ENCODE measurements at places on chromosomes 13 and 19.

DNA sequence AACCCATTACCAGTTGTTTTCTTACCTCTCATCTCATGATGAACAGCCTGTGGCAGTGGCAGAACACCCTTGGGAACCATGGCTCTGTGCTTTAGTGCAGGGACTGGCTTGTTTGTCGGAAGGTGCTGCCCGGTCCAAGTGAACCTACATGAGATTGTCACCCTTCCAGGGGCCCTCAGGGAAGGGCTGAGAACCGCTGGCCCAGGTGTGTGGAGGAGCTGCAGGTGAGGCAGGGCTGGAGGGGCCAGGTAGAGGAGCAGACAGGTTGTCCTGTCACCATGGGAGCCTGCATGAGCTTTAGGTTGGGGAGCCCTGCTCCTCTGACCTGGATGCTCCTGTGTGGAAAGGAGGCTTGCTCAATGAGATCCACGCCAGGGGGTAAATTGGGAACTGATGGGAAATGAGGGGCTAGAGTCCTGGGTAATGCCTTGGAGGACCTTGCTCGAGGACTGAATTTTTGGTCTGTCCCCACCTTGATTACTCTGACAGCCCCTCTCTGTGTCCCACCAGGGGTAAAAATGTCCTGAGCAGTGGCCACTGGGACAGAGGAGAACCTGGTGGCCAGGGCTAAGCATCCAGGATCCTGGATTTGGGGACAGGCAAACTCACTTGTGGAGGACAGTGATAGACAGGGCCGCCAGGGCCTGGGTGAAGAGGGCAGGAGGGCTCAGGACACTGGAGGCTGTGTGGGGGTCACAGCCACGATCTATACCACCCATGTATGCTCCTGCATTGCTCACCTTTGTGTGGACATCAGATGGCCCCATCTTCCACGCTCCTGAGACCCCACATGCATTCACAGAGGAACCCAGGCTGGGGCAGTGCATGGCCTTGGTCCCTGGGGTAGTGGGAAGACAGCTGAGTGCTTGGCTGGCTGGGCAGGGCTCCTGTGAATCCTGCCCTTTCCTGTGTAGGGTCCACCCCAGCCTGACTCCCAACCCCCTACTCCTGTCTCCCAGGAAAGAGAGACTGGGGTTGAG, 24.1 kb upstream of the CEACAM1 start:
- no peaks in the 10 kb centered on the region for H3K36me3 ChIP-seq
- DNase-seq: no peak
- H3K4me3 ChIP-seq: no peak overlapping the region
- H3K27me3 ChIP-seq: no peaks in the 10 kb centered on the region
- H3K4me1 ChIP-seq: no peaks in the 10 kb centered on the region

DNA sequence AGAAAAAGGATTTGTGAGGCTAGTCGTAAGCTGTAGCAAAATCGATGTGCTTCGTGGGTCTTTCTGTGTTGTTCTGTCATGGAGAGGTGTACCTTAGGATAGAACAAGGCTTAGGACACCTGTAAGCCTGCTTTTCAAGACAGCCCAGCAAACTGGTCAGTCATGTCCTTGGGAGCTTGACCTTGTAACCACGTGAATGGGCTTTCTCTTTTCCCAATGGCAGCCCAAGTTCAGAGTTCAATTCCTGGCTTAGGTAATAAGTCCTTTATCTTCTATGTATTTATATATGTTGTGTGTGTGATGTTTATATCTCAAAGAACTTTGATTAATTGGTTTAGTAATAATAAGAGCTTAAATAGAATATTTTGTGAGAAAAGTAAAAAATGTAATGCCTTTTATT, 112.9 kb downstream of the TNFRSF19 start:
- H3K27me3 ChIP-seq: no peaks in the 10 kb centered on the region
- DNase-seq: no peak
- H3K27ac ChIP-seq: no peak overlapping the region
- no peak overlapping the region for H3K4me3 ChIP-seq
- H3K4me1 ChIP-seq: no peaks in the 10 kb centered on the region

- no peaks in the 10 kb centered on the region for H3K36me3 ChIP-seq
- DNase-seq: no peak
- no peak overlapping the region for H3K4me3 ChIP-seq
- no peak overlapping the region for H3K27ac ChIP-seq
- no peaks in the 10 kb centered on the region for H3K27me3 ChIP-seq
Measured at GRCh38 chr13:21511849-21512248, 52.7 kb upstream of the ZDHHC20 start.

DNA sequence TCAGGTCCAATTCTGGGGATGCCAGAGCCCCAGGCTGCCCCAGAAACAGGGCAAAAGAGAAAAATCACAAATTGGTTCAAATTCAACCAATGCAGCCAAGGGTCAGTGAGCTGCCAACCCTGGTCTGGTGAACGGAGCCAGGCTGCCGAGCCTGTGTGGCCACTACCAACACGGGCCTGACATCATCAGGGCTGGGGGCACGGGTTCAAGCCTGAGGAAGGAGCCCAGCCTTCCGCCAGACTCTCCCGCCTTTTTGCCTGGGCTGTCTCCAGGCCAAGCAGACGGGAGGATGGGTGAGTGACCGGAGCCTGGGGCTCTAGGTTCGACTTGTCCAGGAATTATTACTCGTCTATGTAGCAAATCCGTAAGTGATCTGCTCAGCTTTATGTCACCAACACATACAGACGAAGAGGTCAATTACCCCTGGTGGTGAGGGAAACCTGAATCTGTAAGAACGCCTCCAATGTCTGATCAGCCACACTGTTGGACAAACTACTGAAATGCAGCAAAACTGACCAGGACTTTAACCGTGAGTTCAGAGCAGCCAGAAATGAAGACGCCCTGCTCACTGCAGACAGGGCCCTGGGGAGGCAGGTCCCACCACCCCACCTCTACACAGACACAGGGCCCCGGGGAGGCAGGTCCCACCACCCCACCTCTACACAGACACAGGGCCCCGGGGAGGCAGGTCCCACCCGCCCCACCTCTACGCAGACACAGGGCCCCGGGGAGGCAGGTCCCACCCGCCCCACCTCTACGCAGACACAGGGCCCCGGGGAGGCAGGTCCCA, 31.8 kb downstream of the RAB20 start:
- DNase-seq: no peak
- no peak overlapping the region for H3K4me3 ChIP-seq
- H3K36me3 ChIP-seq: no peaks in the 10 kb centered on the region

- DNase-seq: no peak
- H3K4me3 ChIP-seq: no peak overlapping the region
- H3K27me3 ChIP-seq: no peaks in the 10 kb centered on the region
- H3K4me1 ChIP-seq: no peaks in the 10 kb centered on the region
Measured at GRCh38 chr13:93967286-93967685, 512.2 kb downstream of the DCT start.

DNA sequence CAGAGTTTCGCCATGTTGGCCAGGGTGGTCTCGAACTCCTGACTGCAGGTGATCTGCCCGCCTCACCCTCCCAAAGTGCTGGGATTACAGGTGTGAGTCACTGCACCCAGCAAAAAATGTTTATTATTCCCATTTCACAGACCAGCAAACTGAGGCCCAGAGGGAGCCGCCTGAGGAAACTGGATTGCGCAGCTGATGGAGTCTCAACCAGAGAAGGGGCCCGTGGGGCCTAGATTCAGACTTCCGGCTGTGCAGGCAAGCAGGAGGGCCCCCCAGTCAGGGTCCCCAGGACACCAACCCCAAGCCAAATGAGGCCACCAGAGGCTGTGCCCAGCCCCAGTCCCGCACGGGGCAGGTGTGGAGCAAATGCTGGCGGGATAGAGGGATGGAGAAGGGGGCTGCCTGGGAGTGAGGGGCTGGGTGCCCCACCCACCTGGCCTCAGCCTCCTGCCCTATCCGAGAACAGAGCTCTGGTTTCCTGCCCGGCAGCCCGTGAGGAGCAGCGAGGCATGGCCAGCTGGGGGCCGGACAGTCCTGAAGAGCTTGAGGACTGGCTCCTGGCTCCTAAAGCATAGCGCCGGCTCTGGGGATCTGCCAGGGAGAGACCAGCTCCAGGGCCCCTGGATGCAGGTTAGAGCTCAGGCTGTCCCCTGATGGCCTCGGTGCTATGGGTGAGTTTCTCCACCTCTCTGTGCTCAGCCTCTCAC, 22.0 kb downstream of the MISP start:
- H3K4me3 ChIP-seq: no peak overlapping the region
- no peaks in the 10 kb centered on the region for H3K4me1 ChIP-seq
- DNase-seq: no peak
- H3K36me3 ChIP-seq: no peaks in the 10 kb centered on the region

DNA sequence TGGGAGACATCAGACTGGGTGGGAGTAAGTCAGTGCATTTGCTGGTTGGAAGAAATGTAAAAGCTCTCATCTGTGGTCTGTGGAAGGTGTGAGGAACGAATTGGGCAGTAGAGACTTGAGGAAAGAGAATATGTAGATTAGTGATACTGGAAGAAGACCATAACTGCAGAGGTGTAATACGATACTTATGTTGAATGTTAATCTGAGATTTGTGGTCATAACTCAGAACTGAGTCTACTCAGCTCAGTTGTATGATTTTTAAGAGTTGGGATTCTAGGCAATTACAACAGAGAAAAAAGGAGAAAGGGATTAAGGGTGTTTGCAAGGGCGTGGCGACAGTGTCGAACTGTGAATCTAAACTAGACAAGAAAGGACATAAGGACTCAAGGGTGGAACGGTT, 3.2 kb upstream of the IL17D start:
- peaks cover 9% of the 10 kb centered on the region for H3K4me1 ChIP-seq
- no peaks in the 10 kb centered on the region for H3K36me3 ChIP-seq
- no peaks in the 10 kb centered on the region for H3K27me3 ChIP-seq

- H3K36me3 ChIP-seq: no peaks in the 10 kb centered on the region
- H3K27ac ChIP-seq: no peak overlapping the region
- no peak overlapping the region for H3K4me3 ChIP-seq
- no peaks in the 10 kb centered on the region for H3K4me1 ChIP-seq
- no peaks in the 10 kb centered on the region for H3K27me3 ChIP-seq
- DNase-seq: no peak
Measured at GRCh38 chr13:74732736-74733385, 598.7 kb upstream of the KLF12 start.

GRCh38 chr13:32811297-32811800, 204.9 kb upstream of the KL start:
- no peaks in the 10 kb centered on the region for H3K4me1 ChIP-seq
- no peaks in the 10 kb centered on the region for H3K36me3 ChIP-seq
- no peaks in the 10 kb centered on the region for H3K27me3 ChIP-seq
- H3K27ac ChIP-seq: no peak overlapping the region
- no peak for DNase-seq
- H3K4me3 ChIP-seq: no peak overlapping the region

- no peak for DNase-seq
- no peaks in the 10 kb centered on the region for H3K4me1 ChIP-seq
- H3K4me3 ChIP-seq: no peak overlapping the region
- H3K36me3 ChIP-seq: no peaks in the 10 kb centered on the region
Measured at GRCh38 chr13:79995334-79995733, 345.6 kb downstream of the SPRY2 start.

DNA sequence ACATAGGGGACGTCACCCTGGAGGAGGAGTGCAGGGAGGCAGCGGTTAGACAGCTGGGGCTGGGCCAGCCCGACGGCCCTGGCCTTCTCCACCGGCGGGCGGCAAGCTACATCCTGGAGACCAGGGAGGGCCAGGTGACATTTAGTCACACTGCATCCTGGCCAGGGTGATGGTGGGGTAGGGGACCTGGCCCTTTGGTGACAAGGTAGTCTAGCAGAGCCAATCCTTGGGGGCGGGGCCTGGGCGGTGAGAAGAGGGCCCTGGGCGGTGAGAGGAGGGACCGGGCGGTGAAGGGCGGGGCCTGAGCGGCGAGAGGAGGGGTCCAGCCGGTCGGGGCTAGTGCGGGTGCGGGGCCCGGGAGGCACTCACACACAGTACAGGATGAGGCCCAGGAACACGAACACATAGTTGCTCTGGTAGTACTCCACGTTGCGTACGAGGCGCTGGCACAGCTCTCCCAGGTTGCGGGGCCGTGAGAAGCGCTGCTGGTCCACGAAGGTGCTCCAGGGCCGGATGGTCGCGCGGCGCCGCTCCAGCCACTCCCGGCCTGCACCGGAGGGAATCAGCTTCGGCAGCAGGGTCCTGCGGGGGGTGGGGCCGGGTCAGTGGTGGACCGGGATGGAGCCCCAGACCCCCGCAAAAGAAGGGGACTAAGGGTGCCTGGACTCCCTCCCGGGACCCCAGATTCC, 610 bp downstream of the RABAC1 start:
- no peaks in the 10 kb centered on the region for H3K27me3 ChIP-seq
- DNase-seq: peak; percentile 88
- peak overlapping the region; percentile 79 for H3K4me3 ChIP-seq
- peaks cover 4% of the 10 kb centered on the region for H3K4me1 ChIP-seq

- DNase-seq: no peak
- no peaks in the 10 kb centered on the region for H3K27me3 ChIP-seq
- H3K4me3 ChIP-seq: no peak overlapping the region
- H3K27ac ChIP-seq: no peak overlapping the region
Measured at GRCh38 chr19:48249502-48250014, 6.2 kb downstream of the CARD8 start.

DNA sequence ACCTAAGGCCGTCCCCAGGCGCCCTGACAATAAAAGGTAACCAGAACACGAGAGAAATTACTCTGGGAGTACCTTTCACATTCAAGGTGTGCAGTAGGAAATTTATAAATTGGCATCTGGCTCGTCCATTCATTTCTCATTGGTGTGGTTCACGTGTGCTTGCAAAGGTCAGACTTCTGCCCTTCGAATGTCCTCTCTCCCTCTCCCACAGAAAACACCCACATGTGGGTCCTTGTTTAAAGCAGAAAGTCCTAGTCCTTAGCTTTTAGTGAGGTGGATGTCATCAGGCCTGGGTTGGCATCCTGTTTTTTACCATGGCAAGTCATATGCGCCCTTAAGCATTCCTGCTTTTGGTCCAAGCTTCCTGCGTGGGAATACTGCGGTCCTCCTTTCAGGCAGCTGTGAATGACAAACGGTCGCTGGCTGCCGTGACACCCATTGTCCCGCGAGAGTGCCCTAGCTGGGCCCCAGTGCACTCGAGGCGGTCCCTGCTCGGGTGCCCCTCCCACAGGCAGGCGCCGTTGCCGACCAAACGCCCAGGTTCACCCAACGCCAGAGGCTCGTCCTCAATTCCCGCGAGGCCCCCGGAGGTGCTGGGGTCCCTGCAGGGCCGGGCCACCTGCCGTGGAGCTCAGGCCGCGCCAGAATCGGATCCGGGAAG, at the start of gene NUDT19:
Gene NUDT19, plus strand, starts transcription at position 531 of the 661 bp plus-strand sequence. CDS start 140 bp downstream, outside the sequence.
- no peaks in the 10 kb centered on the region for H3K27me3 ChIP-seq
- H3K27ac ChIP-seq: peak within 1 kb of the TSS; percentile 81
- no peaks in the 10 kb centered on the region for H3K36me3 ChIP-seq

- no peak for DNase-seq
- no peaks in the 10 kb centered on the region for H3K4me1 ChIP-seq
- H3K36me3 ChIP-seq: no peaks in the 10 kb centered on the region
- no peaks in the 10 kb centered on the region for H3K27me3 ChIP-seq
Measured at GRCh38 chr13:64078025-64078424, 2662.4 kb upstream of the PCDH20 start.

DNA sequence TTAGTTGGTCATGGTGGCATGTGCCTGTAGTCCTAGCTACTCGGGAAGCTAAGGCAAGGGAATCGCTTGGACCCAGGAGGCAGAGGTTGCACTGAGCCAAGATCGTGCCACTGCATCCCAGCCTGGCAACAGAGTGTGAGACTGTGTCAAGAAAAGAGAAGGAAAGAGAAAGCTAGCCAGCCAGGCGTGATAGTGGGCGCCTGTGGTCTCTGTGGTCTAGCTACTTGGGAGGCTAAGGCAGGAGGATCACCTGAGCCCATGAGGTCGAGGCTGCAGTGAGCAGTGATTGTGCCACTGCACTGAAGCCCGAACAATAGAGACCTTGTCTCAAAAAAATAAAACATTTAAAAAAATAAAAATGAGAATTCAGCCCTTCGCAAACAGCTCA, 33.3 kb downstream of the TIMM13 start:
- no peak overlapping the region for H3K27ac ChIP-seq
- H3K4me3 ChIP-seq: no peak overlapping the region
- H3K36me3 ChIP-seq: no peaks in the 10 kb centered on the region
- no peaks in the 10 kb centered on the region for H3K4me1 ChIP-seq
- DNase-seq: no peak
